Osteoblast (primary cell): ENCODE measurements at places on chromosomes 1 and 21. TPM values are rescaled to one million over a fixed set of nuclear protein-coding genes. Genes with fewer than 3 reads are reported as not detected.

The OBSCN gene
- 2.9 and 3.2 TPM in 2 replicates for total RNA-seq

The CBR3 gene
- total RNA-seq = 17.4 and 22.7 TPM in 2 replicates

The FAM167B gene
- total RNA-seq = 2.5 and 4.4 TPM in 2 replicates

The ADAM30 gene
- total RNA-seq = not detected in 2 replicates

The AMPD1 gene
- total RNA-seq = not detected in 2 replicates

The CFHR5 gene
- total RNA-seq = not detected in 2 replicates

The ADCY10 gene
- total RNA-seq = 0.29 and 0.36 TPM in 2 replicates

The TCHHL1 gene
- not detected in 2 replicates for total RNA-seq

The DMRTA2 gene
- under 0.01 TPM in 1 of 2 replicates, not detected in the other for total RNA-seq

The TGFB2 gene
- 12.7 and 13.4 TPM in 2 replicates for total RNA-seq

The PPIAL4G gene
- not detected in 2 replicates for total RNA-seq

The SLC25A34 gene
- 1.4 and 1.5 TPM in 2 replicates for total RNA-seq

The DSCAM gene
- total RNA-seq = not detected in 2 replicates

The TMPRSS2 gene
- under 0.01 TPM in 1 of 2 replicates, not detected in the other for total RNA-seq

The SHC1 gene
- total RNA-seq = 230 and 239 TPM in 2 replicates

The PGBD5 gene
- total RNA-seq = under 0.01 and 0.29 TPM in 2 replicates

The RAVER2 gene
- total RNA-seq = 16.5 and 17.4 TPM in 2 replicates

The TSPEAR gene
- total RNA-seq = not detected in 2 replicates

The AZIN2 gene
- total RNA-seq = 11.8 and 18.8 TPM in 2 replicates

The LEFTY1 gene
- total RNA-seq = under 0.01 TPM in 1 of 2 replicates, not detected in the other

The TMEM79 gene
- 0.88 and 1.4 TPM in 2 replicates for total RNA-seq

The ALG14 gene
- 1.4 and 2.7 TPM in 2 replicates for total RNA-seq

The ANKRD65 gene
- total RNA-seq = 1.2 and 1.8 TPM in 2 replicates

The CCDC27 gene
- not detected in 2 replicates for total RNA-seq

The CYP4A11 gene
- not detected in 2 replicates for total RNA-seq

The ANKRD35 gene
- total RNA-seq = 1.4 and 2.1 TPM in 2 replicates

The GPR161 gene
- total RNA-seq = 13.8 TPM in 2 replicates

The DEPDC1 gene
- total RNA-seq = 1.4 and 2.4 TPM in 2 replicates

The FCRL5 gene
- total RNA-seq = under 0.01 TPM in 1 of 2 replicates, not detected in the other
